Kidney epithelial cell (primary cell): ENCODE measurements at places on chromosomes 3 and 15. TPM values are rescaled to one million over a fixed set of nuclear protein-coding genes. Genes with fewer than 3 reads are reported as not detected.

Gene UBA7
- total RNA-seq: 6.3 and 11.8 TPM in 2 replicates

Gene DAZL
- total RNA-seq: not detected in 2 replicates

Gene OCA2
- total RNA-seq: under 0.01 and 0.29 TPM in 2 replicates

Gene KNG1
- not detected in 2 replicates for total RNA-seq

Gene HESX1
- 2.9 and 3.8 TPM in 2 replicates for total RNA-seq

Gene CCDC14
- 24.2 and 37.0 TPM in 2 replicates for total RNA-seq

Gene GPR176
- total RNA-seq: 52.0 and 55.9 TPM in 2 replicates

Gene CPB1
- not detected in 2 replicates for total RNA-seq

Gene FAM174B
- 16.6 and 18.9 TPM in 2 replicates for total RNA-seq

Gene ETFA
- 52.9 and 68.7 TPM in 2 replicates for total RNA-seq

Gene GOLGA6B
- not detected in 2 replicates for total RNA-seq

Gene ITIH3
- not detected in 2 replicates for total RNA-seq

Gene CPLX3
- not detected in 2 replicates for total RNA-seq

Gene IL17RB
- total RNA-seq: 0.04 and 0.27 TPM in 2 replicates

Gene GPR62
- total RNA-seq: not detected in 2 replicates

- DNase-seq: no peak
Measured at GRCh38 chr15:62517541-62517940, 352.5 kb upstream of the C2CD4B start.

GRCh38 chr3:79983118-79983517, 215.3 kb upstream of the ROBO1 start:
- DNase-seq: no peak

DNA sequence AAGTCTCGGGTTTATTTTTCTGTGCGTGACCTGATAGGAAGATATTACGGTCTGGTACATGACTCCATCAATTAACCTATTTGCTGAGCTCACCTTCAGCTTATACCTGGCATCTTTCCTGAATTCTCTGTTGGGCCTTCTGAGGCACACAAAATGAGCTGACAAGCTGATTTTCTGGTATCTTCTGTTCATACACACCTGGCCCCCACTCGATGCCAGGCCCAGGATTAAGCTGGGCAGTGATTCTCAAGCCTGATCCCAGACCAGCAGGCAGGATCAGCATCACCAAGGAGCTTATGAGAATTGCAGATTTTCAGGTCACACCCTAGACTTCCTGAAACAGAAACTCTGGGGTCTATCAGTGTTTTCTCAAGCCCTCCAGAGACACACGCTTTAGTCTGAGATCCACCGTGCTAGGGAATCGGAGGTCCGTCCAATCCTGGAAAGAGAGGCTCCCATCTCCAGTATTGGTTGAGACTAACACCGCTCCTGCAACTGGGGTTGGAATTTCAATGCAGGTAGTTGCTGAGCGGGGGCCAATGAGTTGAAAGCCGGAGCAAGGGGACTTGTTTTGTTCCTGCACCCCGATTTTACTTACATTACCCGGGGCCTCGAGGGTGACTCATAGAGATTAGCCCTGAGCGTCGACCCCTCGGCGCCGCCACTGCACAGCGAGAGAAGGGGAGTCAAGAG, 636 bp upstream of the EIF1B start:
- no peak for DNase-seq

- DNase-seq: no peak
Measured at GRCh38 chr15:69610277-69610676, 157.7 kb downstream of the RPLP1 start.

- DNase-seq: no peak
Measured at GRCh38 chr15:67835297-67836133, 4.3 kb downstream of the RNU6-1 start.

DNA sequence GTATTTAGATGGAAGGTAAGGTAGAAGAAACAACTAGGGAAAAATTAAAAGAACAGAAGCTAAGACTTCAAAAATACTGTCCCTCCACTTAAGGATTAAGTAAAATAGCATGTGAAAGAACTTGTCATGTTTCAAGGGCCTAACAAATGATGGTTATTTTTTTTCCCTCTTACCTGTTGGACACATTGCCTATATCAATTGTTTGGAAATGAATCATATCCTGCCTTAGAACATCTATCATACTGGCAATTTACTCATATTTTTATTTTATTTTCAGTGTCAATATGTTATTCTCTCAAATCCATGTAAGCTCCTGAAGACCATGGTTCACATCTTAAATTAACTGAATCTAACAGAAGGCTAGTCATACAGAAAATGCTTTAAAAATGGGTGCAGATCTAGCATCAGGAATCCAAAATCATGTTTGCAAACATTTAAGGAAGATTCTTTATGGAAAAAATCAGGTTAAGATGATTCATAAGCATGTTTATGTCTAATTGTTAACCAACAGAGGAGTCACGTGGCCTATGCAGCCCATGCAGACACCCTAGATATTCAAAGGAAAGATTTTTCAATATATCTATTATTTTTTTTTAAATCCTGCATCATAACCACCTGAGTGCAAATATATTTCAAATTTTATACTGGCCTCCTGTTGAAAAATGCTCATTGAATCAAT, 135.8 kb upstream of the TRIM42 start:
- no peak for DNase-seq

- no peak for DNase-seq
Measured at GRCh38 chr3:4517643-4518311, 24.6 kb downstream of the ITPR1 start.

DNA sequence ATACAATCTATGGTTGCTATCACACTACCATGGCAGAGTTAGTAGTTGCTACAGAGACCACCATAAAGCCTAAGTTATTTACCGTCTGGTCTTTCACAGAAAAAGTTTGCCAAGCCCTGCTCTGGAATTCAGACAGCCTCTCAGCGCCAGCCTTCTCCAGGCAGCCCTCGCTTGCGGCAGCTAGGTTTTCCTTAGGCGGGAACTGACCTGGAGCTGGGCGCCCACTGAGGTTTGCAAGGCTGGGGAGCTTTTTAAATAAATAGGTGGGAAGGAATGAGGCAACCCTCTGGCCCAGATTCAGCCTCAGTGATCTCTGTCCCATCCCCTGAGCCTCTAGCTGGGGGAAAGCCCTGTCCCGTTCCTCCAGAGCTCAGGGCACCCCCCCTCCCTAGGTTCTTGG, 1.2 kb downstream of the CTSH start:
- no peak for DNase-seq

DNA sequence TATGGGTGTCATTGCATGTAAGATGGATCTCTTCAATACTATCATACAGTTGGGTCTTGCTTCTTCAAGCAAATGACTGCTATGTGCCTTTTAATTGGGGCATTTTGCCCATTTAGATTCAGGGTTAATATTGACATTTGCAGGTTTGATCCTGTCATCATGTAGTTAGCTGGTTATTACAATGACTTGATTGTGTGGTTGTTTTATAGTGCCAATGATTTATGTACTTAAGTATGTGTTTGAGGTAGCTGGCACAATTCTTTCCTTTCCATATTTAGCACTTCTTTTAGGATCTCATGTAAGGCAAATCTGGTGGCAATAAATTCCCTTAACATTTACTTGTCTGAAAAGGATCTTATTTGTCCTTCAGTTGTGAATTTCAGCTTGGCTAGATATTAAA, 267.5 kb downstream of the VGLL3 start:
- no peak for DNase-seq

DNA sequence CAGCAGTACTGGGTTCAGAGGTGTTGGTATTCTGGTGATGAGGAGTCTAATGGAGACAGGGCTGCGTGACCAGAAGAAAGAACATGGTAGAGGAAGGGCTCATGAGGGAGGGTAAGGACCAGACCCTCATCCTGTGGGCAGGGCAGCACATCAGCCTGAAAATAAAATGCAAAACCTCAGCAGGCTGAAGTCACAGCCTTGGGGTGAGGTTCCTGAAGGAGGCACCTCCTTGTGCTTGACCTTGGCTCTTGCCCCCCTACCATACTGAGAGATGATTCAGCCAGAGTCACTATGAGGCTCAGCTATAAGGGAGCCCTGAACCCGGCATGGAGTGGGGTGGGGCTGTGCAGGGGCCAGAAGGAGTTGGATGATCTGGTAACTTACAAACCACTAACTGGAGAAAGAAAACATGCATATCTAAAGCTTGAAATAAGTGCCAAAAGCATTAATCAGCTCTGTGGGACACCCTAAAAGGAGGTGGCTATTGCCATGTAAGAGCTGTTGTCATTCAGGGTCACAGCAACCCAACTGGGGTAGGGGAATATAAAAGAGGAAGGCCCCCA, 60.2 kb downstream of the CORO2B start:
- no peak for DNase-seq

DNA sequence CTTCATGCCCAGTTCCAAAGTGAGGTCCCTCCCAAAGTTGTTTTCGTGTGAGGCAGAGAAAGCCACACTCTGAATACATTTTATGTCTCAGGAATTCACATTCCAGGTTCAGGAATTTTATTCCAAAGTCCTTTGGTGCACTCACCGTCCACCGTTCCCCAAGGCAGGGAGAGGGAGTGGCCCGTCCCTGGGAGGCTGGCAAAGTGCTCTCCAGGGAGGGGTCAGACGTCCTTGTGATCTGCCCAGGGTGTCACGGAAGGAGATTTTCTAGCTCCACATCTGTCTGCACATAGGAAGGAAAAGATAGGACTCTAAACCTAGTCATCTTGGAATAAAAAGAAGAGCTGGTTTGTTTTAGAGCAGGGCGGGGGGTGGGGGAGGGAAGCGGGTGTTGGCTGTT, 47.9 kb downstream of the KLF13 start:
- no peak for DNase-seq

- DNase-seq: no peak
Measured at GRCh38 chr3:169623971-169624370, 39.5 kb downstream of the MECOM start.

- DNase-seq: no peak
Measured at GRCh38 chr3:151979906-151980305, 106.5 kb downstream of the SUCNR1 start.

GRCh38 chr3:37542331-37542730, 319.3 kb upstream of the CTDSPL start:
- DNase-seq: no peak

GRCh38 chr15:35725353-35725752, 179.4 kb upstream of the DPH6 start:
- no peak for DNase-seq
